GM12864 (cell line): ENCODE measurements at places on chromosomes 16 and 17.

- DNase-seq: no peak
Observed at GRCh38 chr16:937723-938122, 33.1 kb downstream of the LMF1 start.

DNA sequence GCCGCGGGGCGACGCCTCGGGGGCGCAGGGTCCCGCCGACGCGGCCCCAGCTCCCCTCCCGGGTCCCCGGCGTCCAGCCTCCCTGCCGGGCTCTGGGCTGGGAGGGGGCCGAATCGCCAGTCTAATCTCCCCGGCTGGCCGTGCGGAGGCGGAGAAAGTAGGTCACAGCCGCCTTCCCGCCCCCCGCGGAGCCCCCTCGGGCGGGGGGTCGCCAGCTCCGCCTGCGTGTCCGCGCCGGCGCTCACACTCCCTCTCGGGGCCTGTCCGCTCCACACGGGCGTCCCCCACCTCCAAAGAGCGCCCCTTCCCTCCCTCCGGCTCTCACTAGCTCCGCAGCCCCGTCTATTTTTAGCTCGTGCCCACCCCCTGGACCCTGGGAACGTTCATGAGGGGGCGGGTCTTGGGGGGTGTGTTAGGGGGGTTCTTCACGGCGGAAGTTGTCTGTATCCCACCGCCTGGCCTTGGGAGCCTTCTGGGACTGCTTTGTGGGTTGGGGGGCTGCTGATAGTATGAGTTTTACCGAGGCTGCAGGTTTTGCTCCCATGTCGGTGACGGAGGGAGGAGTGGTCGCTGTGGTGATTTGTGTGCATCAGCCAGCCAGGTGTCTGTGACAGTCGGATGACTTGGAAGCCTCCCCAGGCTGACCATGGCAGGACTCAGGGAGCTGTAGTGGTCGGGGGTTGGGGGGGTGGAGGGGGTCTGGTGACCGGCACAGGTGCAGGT lies 1.1 kb downstream of the ATP1B2 start:
- DNase-seq: no peak

DNA sequence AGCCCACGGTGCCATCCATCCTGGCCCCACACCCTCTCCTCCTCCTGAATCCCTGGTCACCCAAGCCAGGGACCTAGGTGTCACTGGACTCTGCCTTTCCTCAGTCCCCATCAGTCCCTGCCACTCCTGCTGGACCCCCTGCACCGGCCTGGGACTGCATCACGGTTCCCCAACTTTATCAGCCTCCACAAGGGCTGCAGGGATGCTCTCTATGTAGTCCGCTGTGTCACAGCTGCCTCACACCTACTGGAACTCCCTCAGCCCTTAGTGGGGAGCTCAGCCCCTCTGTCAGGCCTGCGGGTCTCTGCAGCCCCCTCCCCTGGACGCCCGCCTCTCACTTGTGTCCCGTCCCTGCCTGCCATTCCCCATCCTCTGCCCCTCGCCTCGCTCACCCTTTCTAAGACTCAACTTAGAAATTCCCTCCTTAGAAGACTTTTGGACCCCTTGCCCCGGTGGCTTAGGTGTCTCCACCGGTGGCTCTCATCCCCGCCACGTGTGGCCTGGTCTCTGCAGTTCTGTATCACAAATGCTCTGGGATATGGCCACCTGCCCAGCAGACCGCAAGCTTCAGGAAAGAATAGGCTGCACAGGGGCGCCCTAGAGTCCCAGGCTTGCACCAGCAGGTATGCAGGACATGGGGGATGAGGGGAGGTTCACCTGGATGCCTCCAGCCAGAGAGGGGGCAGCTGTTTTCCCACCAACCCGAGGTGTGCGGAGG lies 62.9 kb downstream of the PRMT7 start:
- no peak for DNase-seq

DNA sequence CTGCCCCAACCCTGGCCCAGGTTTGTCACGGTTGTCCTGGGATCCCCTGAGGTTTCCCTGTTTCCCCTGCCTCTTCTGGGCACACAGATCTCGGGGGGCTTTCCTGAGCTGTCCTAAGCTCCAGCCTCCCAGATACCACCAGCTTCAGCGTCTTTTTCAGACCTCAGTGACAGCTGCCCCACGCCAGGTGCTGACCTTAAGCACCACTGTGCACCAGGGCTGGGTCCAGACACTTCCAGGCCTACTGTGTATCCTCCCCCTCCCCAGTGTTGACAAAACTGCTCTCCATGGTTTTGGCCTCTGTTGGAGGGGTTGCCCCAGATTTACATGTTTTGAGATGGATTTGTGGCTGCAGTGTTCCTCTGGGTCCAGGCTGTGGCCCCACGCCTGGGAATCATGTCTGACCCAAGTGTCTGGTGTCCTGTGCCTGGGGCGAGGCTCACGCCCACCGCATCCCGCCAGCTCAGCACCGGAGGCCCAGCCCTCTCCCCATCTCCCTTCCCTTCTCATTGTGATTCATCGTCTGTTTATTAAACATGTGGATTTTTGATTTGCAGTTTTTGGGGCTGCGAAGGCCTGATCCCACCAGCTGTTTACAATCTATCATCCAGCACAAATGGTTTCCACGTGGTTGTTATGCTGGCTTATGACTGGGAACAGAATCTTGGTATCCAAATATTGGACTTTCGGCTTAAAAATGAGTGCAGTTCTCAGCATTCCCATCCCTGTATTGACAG lies 82.1 kb downstream of the METRNL start:
- no peak for DNase-seq

DNA sequence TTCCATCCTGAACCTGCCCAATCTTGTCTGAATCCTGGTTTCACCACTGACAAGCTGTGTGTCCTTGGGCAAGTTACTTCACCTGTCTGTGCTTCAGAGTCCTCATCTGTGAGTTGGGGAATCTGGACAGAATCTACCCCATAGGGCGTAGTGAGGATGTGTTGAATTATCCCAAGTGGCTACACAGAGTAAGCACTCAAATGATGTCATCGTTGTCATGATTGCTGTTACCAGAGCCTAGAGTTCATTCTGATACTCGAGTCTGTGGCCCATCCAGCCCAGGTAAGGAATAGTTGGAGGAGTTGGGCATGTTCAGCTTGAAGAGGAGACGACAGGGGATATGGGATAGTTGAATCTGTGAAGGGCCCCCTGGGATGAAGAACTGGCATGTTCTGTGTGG lies 45.9 kb downstream of the MAPT start:
- no peak for DNase-seq

- no peak for DNase-seq
Observed at GRCh38 chr17:30477774-30478115, 537 bp downstream of the GOSR1 start.

- DNase-seq: no peak
Observed at GRCh38 chr17:42182927-42183734, 2.1 kb downstream of the HCRT start.

- DNase-seq: no peak
Observed at GRCh38 chr17:62657690-62658089, 30.2 kb downstream of the MRC2 start.

DNA sequence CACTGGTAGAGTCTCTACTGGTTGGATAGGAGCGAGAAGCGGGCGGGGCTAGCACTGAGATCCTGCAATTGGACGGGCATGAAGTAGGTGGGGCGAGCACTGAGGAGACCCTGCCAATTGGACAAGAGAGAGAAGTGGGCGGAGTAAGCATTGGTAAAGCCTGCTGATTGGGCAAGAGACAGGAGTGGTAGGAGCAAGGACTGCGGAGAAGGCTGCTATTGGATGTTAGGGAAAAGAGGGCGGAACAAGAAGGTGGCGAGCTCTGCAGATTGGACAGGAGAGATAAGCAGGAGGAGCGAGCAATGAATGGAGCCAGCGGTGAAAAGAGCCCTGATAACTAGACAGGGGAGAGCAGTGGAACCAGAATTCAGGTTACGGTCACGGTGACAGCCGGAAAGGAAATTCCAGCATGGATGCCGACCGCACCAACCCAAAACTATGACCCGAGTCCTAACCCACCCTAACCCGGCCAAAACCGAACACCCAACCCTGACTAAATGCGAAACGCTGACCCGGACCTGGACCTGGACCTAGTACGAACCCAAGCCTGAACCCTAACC lies 4.8 kb downstream of the SCGB1C2 start:
- peak; percentile 18 for DNase-seq

GRCh38 chr17:79262624-79263023 lies 188.0 kb downstream of the ENGASE start:
- DNase-seq: no peak

DNA sequence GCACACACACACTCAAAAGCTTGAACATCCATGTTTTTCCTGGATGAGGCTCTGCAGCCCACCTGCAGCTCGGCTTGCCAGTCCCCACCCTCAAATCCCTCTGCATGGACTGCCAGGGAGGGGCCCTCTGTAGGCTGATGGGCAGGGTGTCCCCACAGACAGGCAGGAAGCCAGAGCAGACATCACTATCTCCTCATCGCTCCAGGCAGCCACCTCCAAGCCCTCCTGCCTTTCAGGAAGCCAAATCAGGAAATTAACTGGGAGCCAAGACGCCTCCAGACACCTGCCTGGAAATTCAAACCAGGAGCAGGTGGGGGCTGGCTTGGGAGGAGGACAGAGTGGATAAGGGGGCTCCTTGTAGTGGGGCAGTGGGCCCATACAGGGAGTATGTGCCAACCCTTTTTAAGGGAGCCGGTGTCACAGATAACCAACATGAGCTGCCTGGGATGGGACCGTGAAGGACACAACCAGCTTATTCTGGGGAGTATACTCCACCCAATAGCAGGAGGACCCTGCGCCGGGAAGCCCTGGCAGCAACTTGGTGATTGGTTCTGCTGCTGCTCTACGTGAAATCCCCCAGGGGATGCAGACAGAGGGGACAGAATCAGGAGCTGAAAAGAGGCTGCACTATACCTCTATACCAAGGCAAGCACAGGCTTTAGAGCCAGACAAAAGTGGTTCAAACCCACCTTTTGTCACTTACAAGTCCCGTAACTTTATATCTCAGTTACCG lies 139.1 kb downstream of the CCT6B start:
- no peak for DNase-seq

DNA sequence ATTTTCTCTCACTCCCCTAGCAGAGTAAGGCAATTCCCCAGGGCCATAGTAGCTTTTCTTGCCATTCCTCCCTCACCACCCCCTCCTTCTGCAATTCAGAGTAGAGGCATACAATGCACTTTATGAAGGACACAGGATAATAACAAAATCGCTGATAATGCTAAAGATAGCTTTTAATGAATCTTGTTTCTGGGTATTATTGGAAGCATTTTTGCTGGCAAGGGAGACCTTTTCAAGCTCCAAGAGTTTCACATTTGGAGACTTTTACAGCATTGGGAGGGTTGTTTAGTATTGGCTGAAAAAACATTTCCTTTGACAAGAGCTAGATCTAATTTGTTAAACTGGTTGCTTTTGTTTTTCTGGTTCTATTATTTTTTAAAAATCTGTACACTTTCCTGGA lies 573.0 kb upstream of the C16orf82 start:
- no peak for DNase-seq

GRCh38 chr16:47377154-47377553 lies 83.7 kb downstream of the ITFG1 start:
- DNase-seq: no peak

DNA sequence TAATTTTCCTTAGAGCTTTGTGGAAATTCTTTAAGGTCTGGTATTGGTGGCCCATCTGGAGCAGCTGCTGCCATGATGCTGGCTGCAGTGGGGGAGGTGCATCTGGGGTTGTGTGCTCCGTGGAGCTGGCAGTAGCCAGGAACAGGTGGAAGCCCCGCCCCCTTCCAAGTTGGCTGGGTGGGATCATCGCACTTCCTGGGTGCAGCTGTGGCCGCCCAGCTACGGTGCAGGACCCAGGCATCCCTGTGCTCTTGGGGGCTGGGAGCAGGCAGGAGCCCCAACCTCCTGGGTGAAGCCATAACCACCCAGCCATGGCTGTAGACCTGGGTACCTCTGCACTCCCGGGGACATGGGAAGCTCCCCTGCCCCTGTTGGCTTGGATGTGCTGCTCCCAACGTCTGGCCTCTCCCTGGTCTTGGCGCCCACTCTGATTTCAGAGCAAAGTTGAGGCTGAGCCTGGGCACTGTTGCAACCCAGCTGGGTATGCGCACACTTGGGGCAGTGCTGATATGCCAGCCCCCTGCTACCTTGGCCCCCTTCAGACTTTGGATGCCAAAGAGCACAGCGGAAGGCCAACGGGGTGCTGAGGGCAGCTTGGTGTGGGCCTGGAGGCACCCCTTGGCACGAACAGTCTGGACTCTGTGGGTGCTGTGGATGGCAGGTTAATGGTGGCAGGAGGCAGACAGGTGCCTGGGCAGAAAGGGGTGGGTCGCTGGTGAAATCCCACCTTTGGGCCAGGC lies 145.2 kb downstream of the MYO1D start:
- DNase-seq: no peak

- no peak for DNase-seq
Observed at GRCh38 chr16:871562-872345, 71.2 kb upstream of the GNG13 start.

GRCh38 chr16:1871974-1872635 lies at the start of gene MEIOB:
MEIOB (minus strand) TSS chr16:1872164; CDS start chr16:1868175, 3,989 bp downstream.
- DNase-seq: no peak

DNA sequence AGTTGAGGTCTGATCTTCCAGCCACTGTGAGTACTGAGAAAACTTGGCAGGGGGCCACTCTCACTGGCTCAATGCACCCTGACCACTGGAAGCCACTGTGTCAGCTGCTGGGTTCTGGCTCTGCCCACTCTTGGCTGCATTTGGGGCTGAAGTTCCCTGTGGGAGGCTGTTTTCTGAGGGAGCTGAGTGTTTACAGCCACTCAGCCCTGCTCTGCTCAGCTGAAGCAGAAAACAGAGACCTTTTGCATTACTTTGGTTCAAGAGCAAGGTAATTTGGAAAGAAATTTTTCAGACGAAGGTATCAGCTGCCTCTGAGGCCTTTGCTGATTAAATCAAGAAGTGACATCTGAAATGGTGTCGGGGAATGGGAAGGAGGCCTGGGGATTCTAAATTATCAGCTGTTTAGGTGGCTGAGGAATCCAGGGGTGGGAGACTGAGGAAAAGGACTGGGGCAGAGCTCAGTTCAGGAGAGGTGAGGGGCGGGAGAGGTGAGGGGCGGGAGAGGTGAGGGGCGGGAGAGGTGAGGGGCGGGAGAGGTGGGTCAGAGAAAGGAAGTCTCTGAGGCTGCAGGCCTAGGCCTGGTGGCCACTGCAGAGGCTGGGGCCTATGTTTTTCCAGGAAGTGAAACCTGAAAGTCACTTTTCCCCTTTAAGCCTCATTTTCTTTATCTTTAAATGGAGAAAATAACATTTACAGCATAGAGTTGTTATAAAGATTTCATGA lies at the start of gene ACSM5:
Gene ACSM5, plus strand, starts transcription at position 137 of the 723 bp plus-strand sequence. CDS start 1,951 bp downstream, outside the sequence.
- DNase-seq: no peak

- no peak for DNase-seq
Observed at GRCh38 chr17:71500761-71501555, 619.9 kb upstream of the SOX9 start.

GRCh38 chr16:54397190-54397835 lies 110.7 kb upstream of the IRX3 start:
- no peak for DNase-seq

- no peak for DNase-seq
Observed at GRCh38 chr17:80296221-80296620, 35.6 kb downstream of the RNF213 start.

- DNase-seq: no peak
Observed at GRCh38 chr17:75270966-75271232, at the start of gene MIF4GD. MIF4GD (minus strand) TSS chr17:75271231; CDS start chr17:75270195, 1,036 bp downstream.

GRCh38 chr17:9094193-9094592 lies 72.9 kb downstream of the NTN1 start:
- no peak for DNase-seq

- DNase-seq: no peak
Observed at GRCh38 chr17:28324267-28324745, 5.3 kb downstream of the TMEM97 start.

- no peak for DNase-seq
Observed at GRCh38 chr17:74119049-74119580, 84.4 kb upstream of the RPL38 start.

GRCh38 chr17:12567077-12568053 lies 98.3 kb upstream of the MYOCD start:
- DNase-seq: no peak

- DNase-seq: no peak
Observed at GRCh38 chr17:40485851-40486521, 15.4 kb downstream of the TNS4 start.
